ENCODE measurements at places on chromosomes 5 and 9.

GRCh38 chr9:114811966-114812636, 6.3 kb upstream of the TNFSF15 start:
- DNase-seq: no peak

- no peak for DNase-seq
Observed at GRCh38 chr9:16670791-16671190, 199.7 kb downstream of the BNC2 start.

- DNase-seq: no peak
Observed at GRCh38 chr9:13904746-13905145, 409.2 kb downstream of the NFIB start.

- no peak for DNase-seq
Observed at GRCh38 chr5:131224387-131225201, 39.3 kb upstream of the CDC42SE2 start.

DNA sequence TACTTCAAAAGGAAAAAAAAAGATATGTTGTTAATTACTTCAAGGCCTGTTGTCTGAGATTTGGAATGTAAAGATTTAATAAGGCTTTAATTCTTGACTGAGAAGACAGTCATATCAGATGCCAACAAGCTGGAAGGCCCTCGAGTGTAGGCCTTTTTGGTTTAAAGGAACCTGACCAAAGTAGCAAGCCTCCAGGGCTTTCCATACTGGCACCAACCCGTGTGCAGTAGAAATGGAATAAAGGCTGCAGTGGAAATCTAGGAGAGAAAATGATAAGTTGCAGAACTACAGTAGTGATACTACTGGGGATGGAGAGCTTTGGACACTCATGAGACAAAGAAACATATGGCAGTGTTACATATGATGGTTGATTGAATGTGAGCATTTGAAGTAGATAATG, 358.0 kb downstream of the TAF11L14 start:
- no peak for DNase-seq

DNA sequence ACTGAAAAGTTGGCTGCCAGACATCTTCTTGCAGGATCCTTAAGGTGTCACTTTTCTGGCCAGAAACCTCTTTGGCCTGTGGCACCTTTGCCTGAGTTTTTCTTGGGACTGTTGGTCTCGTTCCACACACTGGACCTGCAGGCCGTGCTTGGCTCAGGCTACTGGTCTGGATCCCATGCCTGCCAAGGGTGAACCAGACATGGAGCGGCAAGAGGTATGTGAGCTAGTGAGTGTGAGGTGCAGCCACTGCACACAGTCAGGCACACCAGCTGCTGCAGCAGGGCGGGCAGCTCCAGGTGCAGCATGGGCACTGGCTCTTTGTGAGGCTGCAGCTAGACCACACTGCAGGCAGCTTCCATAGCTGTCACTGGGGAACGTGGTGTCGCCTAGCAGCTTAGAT, 47.9 kb downstream of the NDUFAF2 start:
- DNase-seq: no peak

DNA sequence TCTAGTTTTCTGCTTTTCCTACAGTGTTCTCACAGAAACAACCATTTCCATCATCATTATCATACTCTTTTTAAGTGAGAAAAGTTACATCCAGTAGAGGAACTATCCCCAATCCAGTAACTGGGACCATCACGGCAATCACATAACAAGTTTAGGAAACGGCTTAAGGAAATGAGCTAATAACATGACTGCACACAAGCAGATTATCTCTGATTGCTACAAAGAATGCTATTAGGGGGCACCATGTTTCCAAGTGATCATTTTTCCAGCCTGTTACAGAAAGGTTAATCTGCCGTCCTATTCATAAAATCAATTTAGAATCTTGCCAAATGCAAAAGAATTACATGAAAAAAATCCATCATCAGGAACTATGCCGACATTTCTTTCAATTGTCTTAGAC, 94.6 kb downstream of the EFNA5 start:
- no peak for DNase-seq
